ENCODE measurements at places on chromosomes 6 and 20.

- DNase-seq, result no peak
These were observed 4.0 kb downstream of the SOX18 start for GRCh38 chr20:64045346-64046011.

DNA sequence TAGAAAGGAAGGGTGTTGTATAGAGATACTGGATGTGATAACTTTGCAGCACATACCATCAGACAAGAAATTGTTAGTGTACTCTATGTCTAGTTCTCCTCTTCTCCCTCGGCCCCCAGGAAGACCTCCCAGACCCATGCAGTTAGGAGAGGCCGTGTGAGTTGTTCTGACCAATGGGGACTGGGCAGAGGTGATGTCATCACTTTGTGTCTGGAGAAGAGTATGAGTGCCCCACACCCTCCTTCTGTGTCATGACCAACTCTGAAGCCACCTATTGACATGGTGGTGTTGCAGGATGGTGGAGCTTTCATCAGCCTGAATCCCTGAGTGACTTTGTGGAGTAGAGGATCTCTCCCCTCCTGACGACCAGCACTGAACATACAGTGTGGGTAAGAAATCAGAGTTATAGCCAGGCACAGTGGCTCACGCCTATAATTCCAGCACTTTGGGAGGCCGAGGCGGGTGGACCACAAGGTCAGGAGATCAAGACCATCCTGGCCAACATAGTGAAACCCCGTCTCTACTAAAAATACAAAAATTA lies 72.2 kb downstream of the IPCEF1 start:
- DNase-seq, result no peak

GRCh38 chr20:5967469-5967868 lies 17.0 kb downstream of the MCM8 start:
- DNase-seq, result no peak

- DNase-seq, result no peak
These were observed 149.0 kb downstream of the HIVEP2 start for GRCh38 chr6:142796024-142796423.

DNA sequence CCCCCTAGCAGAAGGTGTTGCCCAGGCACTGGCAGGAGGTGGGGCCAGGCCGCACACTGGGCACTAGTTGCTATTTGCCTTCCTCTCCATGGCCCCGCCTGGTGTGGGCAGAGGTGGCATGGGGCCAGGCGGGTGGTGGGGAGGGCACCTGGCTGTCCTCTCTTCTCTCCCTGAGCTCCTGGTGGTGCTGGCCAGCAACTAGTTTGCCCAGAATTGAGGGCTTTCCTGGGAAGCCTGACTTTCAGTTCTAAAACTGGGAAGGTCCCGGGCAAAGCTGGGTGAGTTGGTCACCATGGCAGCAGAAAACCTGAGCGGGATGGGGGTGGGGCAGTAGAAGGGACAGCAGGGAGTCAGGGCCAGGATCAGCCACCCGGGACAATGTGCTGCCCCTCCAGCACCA lies 48.2 kb downstream of the RBM38 start:
- DNase-seq, result no peak

GRCh38 chr6:11712760-11713159 lies 65.8 kb downstream of the ADTRP start:
- DNase-seq, result no peak

GRCh38 chr6:21694168-21694567 lies 100.6 kb downstream of the SOX4 start:
- no peak for DNase-seq

- no peak for DNase-seq
These were observed 16.9 kb downstream of the SEC23B start for GRCh38 chr20:18524646-18525045.

DNA sequence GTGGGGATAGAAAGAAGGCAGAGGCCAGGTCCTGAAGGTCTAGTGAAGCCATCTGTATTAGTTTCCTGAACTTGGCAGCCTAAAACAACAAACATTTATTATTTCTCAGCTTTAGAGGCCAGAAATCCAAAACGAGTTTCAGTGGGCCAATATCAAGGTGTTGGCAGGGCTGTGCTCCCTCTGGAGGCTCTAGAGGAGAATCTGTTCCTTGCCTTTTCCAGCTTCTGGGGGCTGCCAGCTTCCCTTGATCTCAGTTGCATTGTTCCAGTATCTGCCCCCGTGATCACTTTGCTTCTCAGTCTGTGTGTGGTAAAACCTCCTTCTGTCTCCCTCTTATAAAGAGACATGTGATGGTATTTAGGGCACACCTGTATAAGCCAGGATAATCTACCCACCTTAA lies 82.4 kb downstream of the MAFB start:
- no peak for DNase-seq

DNA sequence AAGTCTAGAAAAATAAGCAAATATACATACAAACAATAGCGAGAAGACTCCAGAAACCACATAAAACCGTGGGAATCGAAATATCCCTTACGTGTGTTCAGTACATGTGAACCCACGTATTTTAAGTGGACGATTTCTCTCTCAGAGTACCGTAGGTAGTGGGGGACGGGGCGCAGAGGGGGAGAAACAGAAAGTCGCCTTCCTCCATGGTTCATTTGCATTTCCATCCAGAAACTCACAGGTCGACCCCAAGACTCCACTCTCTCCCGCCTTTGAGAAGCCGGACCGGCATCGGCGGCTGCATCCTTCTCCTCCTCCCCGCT lies 538 bp upstream of the ENPP1 start:
- no peak for DNase-seq

DNA sequence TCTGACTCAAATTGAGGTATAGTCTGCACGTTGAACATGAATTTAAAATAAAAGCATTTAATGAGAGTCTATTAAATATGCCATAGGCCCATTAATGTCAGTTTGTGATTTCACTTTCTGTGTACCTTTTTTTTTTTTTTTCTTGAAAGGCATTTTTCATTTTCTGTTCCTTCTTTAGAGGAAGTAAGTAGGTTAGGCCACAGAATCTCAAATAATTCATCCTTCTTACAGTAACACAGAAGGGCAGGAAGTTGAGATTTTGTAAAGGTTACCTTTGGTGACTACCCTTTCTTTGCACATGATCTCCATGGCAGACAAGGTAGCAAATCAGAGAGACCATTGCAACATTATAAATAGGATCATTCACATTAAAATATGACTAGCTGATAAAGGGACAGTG lies 9.6 kb downstream of the L3MBTL3 start:
- no peak for DNase-seq

DNA sequence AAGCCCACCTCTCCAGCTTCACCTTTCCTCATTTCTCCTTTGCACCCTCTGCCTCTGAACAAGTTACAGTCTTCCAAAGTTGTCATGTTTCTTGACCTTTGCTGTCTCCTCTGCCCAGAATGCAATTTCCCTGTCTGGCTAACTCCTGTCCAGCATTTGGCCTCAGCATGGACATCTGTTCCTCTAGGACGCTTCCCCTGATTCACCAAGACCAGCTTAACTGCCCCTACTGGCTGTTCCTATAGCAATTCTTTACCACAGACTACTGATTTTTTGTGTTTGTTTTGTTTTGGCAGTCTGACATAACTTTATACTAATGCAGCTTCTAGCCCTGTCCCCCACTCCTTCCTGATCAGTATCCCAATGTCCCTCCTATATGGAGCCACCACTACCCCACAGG lies 13.4 kb downstream of the GNL1 start:
- DNase-seq, result no peak

GRCh38 chr6:37535759-37536490 lies 36.2 kb upstream of the CCDC167 start:
- no peak for DNase-seq

- DNase-seq, result no peak
These were observed 151.2 kb upstream of the BEND3 start for GRCh38 chr6:107266563-107266962.

DNA sequence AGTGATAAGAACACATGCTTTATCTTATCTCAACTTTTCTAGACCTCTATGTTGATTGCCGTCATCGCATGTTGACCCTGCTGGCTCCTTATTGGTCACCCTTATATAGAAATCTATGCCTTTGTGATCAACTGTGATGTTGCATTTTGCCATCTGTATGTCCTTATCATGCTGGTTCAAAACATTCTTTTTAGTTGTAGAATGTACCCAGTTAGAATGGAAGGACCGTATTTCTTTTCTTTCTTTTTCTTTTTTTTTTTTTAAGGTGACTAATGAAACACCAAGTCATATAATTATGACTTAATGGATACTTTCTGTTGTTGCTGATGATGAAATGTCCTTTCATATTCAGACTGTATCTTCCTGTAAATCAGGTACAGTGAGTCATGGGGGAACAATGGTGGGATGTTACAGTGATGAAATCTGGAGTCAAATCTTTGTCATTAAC lies 145.9 kb upstream of the CITED2 start:
- DNase-seq, result no peak

- DNase-seq, result no peak
These were observed 193.5 kb downstream of the UNC5CL start for GRCh38 chr6:40845553-40845952.

- no peak for DNase-seq
These were observed 111.3 kb downstream of the LY86 start for GRCh38 chr6:6699741-6700367.
